ENCODE measurements at places on chromosomes 4 and X.
A peak's percentile ranks its signal among the peaks of the same experiment; 100 is the strongest.

- DNase-seq, result no peak
Observed at GRCh38 chr4:47032405-47033106, 1.2 kb downstream of the GABRB1 start.

- no peak for DNase-seq
Observed at GRCh38 chr4:183469936-183470335, 25.5 kb downstream of the CDKN2AIP start.

DNA sequence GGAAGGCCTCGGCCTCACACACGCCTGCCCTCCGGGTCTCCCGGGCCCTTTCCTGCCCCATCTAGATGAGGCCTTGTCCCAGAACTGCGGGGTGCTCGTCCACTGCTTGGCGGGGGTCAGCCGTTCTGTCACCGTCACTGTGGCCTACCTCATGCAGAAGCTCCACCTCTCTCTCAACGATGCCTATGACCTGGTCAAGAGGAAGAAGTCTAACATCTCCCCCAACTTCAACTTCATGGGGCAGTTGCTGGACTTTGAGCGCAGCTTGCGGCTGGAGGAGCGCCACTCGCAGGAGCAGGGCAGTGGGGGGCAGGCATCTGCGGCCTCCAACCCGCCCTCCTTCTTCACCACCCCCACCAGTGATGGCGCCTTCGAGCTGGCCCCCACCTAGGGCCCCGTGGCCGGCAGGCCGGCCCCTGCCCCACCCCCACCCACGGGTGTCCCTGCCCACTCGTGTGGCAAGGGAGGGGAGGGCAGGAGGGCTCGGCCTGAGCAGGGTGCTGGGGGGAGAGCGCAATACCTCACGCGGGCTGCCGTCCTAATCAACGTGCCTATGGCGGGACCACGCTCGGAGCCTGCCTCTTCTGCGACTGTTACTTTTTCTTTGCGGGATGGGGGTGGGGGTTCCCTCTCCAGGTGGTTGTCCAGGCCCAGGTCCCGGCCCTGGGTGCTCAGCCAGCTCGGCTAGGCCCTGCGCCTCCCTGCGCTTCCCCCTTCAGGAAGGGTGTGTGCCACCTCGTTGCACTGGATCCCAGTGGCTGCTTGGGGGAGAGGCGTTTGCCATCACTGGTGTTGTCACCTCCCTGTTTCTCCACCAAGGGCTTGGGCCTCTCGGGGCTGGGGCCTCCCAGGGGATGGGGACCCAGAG, 3.1 kb downstream of the DUSP9 start:
- DNase-seq, result no peak

- no peak for DNase-seq
Observed at GRCh38 chrX:38939067-38939466, 137.8 kb downstream of the MID1IP1 start.

DNA sequence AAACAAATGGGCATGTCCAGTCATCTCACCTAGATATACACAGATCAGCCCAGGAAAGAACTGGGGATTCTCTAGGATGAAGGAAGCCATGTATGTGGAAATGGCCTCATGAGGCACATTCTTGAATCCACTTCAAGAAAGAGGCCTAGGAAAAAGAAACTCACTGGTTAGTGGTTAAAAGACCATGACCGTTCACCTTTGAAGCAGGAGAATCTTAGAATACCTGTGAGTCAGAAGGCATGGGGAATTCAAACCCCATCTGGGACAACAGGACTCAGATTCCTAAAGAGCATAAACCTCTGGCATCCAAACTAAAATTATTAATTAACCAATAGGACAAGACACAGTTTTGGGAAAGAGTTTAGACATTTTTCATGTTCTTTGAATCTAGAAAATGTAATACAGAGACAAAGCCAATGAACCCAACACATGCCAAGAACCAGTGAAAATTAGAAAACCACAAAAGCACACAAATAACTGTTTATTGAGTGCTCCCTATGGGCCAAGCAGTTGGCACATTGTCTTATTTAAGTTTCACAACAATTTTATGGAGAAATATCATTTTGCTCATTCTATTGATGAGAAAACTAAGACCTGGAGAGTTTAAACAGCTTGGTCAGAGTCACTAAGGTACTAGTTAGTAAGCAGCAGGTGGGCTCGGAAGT, 97.5 kb downstream of the NPNT start:
- no peak for DNase-seq

DNA sequence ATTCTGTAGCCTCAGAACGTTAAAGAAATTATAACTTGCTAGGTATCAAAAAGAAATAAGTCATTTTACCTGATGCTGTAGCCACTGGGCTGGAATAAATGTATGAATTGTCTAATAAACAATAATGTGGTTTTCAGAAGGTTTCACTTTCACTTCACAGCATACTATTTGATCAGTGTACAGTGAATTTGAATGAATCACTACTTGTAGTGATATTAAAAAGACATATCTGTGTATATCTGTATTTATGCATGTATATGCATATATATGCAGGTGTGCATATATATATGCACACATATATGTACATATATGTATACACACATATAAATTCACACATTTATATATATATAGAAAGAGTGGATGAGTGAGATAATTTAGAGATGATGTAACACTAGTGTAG, 440.0 kb upstream of the PCDH10 start:
- no peak for DNase-seq

GRCh38 chr4:82124932-82125786, 248.6 kb downstream of the HNRNPD start:
- DNase-seq, result no peak

GRCh38 chr4:32102896-32103295, 1382.7 kb downstream of the PCDH7 start:
- DNase-seq, result no peak

GRCh38 chrX:123675154-123675553, 57.7 kb downstream of the THOC2 start:
- no peak for DNase-seq

GRCh38 chrX:71053217-71053621, 14.9 kb downstream of the SNX12 start:
- no peak for DNase-seq

GRCh38 chrX:18582910-18583493, 88.9 kb downstream of the RS1 start:
- DNase-seq, result no peak

GRCh38 chr4:3862640-3863420, 96.6 kb downstream of the ADRA2C start:
- DNase-seq, result no peak

GRCh38 chrX:38820751-38821150, 19.5 kb downstream of the MID1IP1 start:
- DNase-seq, result no peak

GRCh38 chr4:141432000-141432712, 204.2 kb upstream of the IL15 start:
- DNase-seq, result no peak

DNA sequence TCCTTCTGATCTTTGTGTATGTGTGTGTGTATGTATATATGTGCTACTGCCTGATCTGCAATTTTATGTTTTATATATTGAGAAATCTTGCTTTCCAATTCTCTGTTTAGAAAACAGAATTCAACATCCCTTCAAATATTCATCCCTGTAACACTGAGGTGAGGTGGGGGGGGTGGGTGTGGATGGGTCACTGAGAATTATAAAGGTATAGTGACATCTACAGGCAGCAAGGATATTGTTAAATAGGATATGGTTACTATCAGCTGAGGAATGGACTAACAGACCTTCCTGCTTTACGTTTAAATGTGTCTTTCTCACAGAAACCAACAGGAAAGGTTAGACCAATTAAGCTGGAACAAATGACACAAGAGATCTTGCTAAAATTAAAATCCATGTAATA, 19.0 kb upstream of the MAGEB2 start:
- no peak for DNase-seq

- no peak for DNase-seq
Observed at GRCh38 chrX:45524296-45524695, 323.6 kb upstream of the DIPK2B start.

DNA sequence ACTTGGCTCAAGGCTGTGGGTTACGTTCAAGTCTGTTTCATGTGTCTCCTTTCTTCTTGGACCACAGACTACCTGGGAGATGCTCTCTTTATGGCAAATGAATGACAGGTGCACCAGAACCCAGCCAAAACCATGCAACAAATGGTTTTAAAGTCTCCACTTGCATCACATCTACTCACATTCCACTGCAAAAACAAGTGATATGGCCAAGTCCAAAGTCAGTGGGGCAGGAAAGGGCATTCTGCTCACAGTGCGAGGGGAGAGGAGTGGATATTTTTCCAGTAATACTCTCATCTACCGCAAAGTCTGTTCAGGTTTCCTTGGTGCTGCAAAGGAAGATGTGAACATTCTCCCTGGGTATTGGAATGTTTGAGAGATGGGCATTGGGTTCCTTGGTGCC, 120.5 kb downstream of the UCHL1 start:
- DNase-seq, result no peak

DNA sequence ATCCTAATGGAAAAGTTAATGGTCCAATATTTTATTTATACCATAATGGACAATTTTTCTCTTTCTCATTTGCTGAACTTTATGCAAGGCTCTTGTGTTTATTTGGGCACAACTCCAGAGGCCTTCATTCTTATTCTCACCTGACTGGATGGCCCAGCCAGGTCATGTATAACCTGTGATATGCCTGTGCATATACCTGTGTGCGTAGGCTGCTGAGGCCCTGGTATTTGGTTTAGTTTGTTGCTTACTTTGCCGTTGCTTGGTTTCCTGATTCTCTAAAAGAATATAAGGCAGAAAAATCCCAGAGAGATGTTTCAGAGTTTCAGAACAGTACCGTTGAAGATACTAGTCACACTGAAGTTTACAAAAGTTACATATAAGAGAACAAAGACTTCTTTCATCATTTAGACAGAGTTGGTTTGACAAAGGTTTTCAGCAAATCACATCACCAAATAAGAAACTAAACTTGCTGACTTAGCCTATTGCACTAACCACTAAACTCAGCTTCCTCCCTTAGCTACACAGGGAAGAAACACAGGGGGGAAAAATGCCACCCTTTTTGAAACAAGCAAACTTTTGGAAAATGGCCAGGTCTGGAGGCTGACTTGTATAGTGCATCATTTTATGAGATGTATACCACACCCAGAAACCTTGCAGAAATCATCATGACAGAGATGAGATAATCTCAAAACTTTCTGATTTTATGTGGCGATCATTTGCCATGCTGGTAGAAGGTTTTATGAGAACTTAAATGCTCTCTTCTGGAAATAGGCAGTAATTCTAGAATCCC, 248.5 kb downstream of the GRIA3 start:
- DNase-seq, result no peak

DNA sequence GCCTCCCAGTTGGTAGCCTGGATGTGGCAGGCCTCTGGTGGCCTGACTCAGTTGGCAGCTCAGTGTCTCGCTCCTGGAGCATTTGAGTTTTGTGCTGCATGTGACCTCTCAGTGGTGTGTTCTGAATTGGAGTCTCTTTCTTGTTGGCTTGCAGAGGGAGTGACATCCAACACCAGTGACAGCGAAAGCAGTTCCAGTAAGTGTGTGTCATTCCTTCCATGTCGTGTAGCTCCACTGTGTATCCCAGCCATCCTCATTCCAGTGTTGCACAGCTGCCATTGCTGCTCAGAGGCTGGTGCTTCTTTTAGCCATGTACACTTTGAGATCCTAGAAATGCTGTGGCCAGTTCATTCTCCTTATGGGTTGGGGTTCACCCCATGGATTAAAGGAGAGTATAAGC, 52.4 kb downstream of the DLG3 start:
- no peak for DNase-seq

GRCh38 chr4:169189372-169189771, 81.4 kb downstream of the SH3RF1 start:
- DNase-seq, result no peak

DNA sequence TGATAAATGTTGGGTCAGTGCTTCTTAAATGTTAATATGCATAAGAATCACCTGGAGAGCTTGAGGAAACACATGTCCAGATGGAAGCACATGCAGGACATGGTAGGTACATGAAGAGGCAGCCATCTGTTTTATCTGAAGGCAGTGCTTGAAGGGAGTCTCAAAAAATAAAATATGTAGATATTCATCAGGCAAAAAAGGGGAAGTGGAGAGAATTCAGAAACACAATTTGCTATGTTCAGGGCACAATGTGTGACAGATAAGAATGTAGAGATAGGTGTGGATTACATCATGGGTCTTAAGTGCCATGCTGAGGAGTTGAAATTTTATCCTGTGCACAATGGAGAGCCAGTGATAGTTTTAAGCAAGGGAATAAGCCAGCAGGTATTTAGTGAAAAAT, 59.6 kb upstream of the CASK start:
- no peak for DNase-seq

GRCh38 chrX:30982467-30982866, 89.4 kb downstream of the FTHL17 start:
- DNase-seq, result no peak

GRCh38 chrX:106672527-106672926, 54.0 kb upstream of the RNF128 start:
- no peak for DNase-seq

DNA sequence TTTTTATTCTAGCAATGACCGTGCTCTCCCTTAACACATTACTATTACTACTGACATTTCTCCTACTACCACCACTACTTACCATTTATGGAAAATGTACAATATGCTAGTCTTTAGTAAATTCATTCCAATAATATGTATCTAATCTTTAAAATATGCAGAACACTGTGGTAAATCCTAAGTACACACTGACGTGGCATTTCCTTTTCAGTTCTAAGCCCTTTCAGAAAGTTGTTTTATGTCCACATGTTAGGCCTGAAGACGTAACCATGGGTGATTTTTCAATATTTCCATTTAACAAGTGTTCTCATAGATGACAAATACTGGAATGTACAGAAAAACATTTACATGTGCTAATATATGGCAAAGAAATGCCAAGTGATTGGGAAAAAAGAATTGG, 268.6 kb upstream of the SLIT2 start:
- no peak for DNase-seq

DNA sequence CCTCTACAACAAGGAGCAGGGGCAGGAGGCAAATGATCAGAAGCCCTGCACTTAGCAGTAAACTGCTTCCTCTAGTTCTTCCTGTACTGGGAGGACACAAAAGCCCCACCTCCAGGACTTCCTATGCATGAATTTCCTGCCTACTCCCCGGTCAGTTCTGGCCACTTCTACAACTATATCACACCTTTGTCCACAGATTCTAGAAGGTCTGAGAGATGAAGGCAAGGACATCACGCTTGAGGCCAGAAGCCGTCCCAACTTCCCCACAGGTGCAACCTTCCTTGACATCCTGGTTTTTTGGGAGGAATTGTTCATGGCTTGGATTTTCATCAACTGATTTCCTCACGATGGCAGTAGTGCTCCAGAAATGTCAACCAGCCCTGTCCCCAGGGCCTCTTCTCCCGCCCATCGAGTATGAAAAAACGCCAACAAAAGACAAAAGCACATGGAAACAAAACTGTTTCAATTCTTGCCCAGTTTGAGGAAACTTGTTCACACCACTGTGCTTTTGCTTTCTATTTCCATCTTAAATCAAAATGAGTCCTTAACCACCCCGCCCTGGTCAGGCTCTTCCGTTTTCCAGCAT, 206.5 kb upstream of the STK26 start:
- peak; percentile 61 for DNase-seq

GRCh38 chr4:120798570-120798969, 124.0 kb downstream of the PRDM5 start:
- no peak for DNase-seq

DNA sequence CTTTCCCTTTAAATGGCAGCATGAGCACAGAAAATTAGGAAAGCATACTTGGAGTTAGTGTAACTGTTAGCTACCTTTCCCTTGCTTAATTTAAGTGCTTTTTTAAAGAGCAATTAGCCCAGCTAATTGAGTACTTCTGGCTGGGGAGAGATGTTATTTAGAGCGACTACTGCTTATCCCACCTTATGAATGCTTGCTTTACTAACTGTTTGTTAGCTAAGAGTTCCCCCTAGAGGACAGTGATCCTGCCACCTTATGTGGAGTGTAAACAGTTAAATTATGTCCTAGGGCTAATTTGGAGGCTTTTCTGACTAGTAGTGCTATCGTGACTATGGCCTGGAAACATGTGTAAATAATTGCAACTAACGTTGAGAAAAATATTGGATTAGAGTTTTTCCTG, 909.4 kb downstream of the FSTL5 start:
- DNase-seq, result no peak

Data from activated T-cell treated with anti-CD3 and anti-CD28 coated beads for 4 hours (primary cell).